Fibroblast of gingiva (primary cell): ENCODE measurements at places on chromosomes 6 and 20.

DNA sequence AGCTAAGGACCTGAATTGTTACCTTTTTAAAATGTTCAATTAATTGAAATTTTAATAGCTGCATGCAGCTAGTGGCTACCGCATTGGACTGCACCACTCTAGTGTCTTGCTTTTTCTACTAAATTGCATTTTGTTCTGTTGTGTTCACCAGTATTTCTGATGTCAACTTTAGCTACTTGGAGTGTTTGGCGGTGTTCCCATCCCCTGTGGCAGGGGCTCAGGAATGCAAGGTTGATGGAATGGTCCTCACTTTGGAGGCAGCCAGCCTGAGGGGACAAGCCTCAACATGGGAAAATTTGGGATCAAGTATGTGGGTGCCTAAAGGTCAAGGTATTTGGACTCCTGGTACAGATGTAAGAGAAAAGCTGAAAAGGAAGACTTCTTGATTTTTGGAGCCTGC is 230.1 kb upstream of the PRND start:
- no peak for DNase-seq

GRCh38 chr6:43800746-43801494 is 30.9 kb downstream of the VEGFA start:
- DNase-seq = no peak

DNA sequence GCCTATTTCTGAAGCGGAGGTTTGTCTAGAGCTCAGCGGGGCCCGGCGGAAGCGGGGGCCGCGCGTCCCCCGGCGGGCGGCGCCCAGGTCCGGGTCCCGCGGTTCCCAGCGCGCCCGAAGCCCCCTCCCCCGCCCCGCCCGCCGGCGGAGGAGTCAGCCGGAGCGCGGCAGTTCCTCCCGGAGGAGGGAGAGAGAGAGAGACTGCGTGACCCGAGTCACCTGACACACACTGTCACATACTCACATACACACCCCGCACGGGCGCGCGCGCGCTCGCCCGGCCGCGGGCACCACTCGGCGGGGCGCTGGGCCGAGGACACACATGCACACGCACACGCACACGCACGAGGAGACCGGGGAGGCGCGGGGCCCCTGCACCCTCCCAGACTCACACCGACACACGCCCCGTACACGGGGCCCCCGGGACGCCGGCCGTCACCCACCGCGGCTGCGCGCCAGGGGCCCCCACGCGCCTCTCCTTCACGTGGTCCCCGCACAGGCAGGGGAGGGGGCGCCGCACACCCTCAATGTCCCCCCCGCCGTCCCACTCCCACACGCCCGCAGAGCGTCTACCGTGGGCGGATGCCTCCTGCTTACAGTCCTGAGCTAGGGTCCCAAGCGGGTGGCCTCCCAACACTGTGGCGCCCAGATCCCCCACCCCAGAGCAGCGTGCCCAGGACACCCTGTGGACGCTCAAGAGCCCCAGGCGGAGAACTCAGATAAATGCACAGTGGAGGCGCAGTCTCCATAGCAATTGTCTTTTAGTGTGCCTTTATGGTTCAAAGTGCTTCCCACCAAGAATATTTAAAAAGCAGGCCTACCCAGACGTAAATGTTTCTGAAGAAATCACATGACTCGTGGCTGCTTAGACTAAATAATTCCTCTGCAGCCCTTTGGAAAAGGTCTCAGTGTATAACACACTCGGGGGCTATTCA is at the start of gene RRAGD:
TSS of gene RRAGD (minus strand) at position 203 of the 935 bp plus-strand sequence. CDS start 280 bp downstream, outside the sequence.
- no peak for DNase-seq

DNA sequence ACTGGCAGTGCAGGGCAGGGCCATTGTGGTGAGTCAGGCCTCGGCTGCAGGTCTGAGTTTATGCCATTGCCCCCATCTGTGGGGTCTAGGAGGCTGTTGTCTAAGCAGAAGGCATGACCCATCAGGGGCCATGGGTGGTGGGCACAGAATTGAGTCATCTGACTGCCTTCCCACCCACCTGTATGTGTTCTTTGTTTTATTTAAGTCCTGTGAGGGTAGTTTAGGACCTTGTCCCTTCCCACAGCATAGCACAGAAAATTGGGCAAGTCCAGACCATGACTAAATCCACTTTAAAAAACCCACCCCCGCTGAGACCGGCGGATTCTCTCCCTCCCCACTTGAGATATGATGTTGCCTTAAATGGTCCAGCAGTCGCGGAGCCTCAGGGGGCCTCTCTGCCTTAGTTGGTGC is 40.3 kb downstream of the ERMARD start:
- DNase-seq = no peak

- DNase-seq = no peak
Observed at GRCh38 chr20:56378386-56378785, 13.6 kb downstream of the AURKA start.

DNA sequence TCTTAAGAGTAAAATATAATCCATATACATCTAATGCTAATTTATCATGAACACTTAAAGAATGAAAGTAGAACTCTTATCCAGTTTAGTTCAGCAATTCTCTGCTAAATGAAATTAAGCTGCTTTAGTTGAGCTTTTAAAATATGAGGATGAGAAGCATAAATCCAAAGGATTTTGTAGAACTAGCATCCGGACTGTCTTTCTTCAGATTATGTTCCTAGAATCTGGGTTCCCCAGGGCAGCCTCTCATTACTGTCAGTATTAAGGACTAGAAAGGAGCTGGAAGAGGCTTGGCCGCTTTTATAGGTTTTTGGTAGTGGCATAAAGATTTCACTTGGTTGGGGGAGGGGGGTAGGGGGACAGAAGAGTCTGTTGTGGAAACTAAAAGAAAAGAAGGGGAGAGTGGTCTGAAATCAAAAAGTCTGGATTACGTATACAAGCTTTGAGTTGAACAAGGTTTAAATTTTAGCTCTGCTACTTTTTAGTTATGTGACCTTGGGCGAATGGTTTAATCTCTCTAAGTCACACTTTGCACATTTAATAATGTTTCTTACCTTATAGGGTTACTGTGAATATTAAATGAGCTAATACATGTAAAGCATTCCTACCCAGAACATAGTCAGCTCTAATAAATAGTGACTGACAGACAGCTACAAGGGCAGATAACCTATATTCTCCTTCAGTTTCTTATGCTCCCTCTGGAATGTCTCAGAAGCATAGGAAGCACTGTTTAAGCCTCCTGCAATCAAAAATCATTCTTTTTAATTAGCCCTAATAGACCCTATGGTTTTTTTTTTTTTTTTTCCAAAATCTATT is 3.7 kb downstream of the SGK1 start:
- DNase-seq = no peak

GRCh38 chr6:85537055-85537494 is 56.6 kb downstream of the SNX14 start:
- peak; percentile 2 for DNase-seq

DNA sequence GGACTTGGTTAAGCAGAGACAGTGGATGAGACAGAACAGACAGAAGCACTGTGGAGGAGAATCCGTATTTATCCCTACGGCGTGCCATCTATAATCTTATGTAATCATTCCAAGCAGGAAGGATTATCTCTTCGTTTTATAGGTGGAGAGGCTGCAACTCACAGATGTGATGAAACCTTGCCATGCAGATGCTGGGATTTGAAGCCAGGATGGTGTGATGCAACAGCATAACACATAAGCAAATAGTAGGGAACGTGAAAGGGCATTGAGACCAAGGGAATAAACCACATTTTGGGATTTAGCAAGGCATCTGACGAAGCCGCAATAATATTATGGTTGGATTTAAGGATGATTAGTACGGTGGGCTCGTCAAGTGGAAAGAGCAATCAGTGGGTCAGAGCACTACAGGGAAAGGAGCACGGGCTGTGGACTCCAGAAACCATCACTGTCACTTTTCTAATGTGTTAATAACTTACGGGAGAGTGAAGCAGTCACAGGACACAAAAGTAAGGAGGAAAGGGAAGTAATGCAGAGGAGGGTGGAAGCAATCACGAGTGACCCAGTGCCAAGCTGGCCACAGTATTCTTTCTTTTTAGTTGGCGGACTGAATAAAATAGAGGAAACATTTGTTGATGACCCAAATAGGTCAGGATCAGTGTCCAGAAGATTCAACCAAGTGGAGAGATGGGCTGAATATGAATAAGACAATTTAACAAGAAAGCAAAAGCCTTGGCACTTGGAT is 119.6 kb upstream of the EDN1 start:
- DNase-seq = peak; percentile 68

GRCh38 chr6:134436950-134437349 is 119.0 kb upstream of the SGK1 start:
- DNase-seq = peak; percentile 45
